ENCODE measurements at places on chromosomes 3 and 15. TPM values are rescaled to one million over a fixed set of nuclear protein-coding genes. Genes with fewer than 3 reads are reported as not detected.

DNA sequence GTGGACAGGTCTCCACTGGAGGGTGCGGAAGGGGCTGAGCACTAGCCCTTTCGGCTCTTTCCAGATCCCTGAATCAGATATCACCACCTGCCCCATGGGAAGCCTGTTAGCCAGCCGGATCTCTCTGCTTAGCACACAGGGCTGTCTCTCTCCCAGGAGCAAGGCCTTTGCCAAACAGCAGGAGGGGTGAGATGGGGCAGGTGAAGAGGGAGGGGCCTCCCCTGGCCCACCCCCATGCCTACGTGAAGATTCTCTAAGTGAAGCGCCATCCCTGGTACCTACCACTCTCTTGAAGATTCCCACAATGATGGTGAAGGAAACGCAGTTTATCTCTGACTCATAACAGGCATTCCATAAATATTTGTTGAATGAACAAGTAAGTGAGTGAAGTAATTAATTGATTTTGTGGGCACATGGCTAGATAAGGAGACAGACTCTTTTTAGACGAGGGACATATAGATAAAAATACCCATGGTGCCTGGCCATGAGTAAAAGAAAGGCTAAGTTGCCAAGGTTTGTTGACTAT lies 19.6 kb upstream of the HCN4 start:
- no peak for DNase-seq
- H3K27ac ChIP-seq: no peak overlapping the region
- H3K36me3 ChIP-seq: no peaks in the 10 kb centered on the region
- no peaks in the 10 kb centered on the region for H3K4me1 ChIP-seq
- H3K27me3 ChIP-seq: peaks cover 4% of the 10 kb centered on the region
- H3K4me3 ChIP-seq: no peak overlapping the region

- DNase-seq: no peak
- no peaks in the 10 kb centered on the region for H3K36me3 ChIP-seq
- H3K27me3 ChIP-seq: no peaks in the 10 kb centered on the region
- no peak overlapping the region for H3K27ac ChIP-seq
Observed at GRCh38 chr3:50562861-50563260, 4.7 kb downstream of the C3orf18 start.

DNA sequence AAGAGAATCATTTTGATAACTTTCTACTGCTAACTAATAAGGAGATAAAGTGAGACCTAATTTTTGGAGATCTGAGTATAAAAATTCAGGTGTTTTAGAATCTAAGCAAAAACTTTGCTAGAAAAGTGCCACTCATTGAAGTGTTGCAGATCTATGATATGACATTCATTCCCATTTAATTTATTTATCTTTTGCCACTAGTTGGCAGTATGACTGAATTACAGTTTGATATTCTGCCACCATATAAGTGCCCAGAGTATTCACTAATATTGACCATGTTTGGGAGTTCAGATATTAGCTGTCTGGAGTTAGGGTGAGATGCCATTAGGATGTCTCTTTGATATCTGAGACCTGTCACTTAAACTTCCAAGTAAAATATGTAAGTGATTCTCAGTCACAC lies 251.3 kb upstream of the GBE1 start:
- no peaks in the 10 kb centered on the region for H3K36me3 ChIP-seq
- H3K4me1 ChIP-seq: no peaks in the 10 kb centered on the region
- no peak for DNase-seq
- H3K27ac ChIP-seq: no peak overlapping the region
- no peaks in the 10 kb centered on the region for H3K27me3 ChIP-seq

Gene RYR3
- not detected for total RNA-seq

Gene LOXL1
- 1.3 TPM for total RNA-seq

- no peak overlapping the region for H3K4me3 ChIP-seq
- H3K4me1 ChIP-seq: no peaks in the 10 kb centered on the region
- DNase-seq: no peak
- no peaks in the 10 kb centered on the region for H3K36me3 ChIP-seq
- no peaks in the 10 kb centered on the region for H3K27me3 ChIP-seq
- H3K27ac ChIP-seq: no peak overlapping the region
Observed at GRCh38 chr3:126620738-126621137, 34.2 kb downstream of the TXNRD3 start.
